ENCODE measurements at places on chromosomes 5 and 9.

DNA sequence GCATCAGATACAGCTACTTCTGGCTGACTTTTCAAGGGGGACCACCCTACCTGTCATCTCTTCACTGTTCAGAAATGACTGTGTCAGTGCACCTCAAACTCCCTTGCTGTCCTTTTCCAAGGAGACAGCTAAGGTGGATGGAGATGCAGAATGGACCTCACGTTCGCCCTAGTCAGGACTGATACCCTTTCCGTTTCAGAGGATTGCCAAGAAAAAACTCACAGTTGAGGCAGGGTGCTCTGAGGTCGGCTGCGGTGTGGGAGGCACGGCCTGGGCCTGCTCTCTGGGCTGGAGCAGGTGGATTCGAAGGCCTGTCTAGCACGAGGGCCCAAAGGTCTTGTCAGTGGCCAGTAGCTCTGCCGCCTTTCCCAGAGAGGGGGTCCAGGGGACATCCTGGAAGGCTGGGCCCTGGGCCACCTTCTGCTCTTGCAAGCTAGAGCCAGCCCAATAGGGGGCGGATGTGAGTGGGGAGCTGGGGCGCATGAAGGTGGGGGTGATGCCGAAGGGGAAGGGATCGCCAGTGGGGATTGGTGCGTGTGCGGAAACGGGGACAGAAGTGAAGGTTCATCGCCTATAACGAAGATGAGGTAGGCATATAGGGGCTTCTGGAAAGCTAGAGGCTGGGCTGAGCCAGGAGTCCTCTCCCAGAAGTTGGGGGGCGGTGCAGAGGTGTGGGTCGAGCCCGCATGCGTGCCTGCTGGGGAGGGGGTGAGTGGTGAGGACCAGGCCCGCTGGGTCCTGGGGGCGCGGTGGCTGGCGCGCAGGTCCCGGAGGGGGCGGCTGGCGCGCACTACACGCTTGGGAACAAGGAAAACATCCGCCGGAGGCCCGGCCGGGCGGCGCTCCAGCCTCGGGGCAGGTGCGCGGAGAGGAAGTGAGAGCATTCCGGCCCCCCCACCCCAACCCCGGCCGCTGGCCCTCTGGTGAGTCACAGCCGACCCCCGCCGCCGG is 2.5 kb upstream of the MSMP start:
- DNase-seq, result no peak

DNA sequence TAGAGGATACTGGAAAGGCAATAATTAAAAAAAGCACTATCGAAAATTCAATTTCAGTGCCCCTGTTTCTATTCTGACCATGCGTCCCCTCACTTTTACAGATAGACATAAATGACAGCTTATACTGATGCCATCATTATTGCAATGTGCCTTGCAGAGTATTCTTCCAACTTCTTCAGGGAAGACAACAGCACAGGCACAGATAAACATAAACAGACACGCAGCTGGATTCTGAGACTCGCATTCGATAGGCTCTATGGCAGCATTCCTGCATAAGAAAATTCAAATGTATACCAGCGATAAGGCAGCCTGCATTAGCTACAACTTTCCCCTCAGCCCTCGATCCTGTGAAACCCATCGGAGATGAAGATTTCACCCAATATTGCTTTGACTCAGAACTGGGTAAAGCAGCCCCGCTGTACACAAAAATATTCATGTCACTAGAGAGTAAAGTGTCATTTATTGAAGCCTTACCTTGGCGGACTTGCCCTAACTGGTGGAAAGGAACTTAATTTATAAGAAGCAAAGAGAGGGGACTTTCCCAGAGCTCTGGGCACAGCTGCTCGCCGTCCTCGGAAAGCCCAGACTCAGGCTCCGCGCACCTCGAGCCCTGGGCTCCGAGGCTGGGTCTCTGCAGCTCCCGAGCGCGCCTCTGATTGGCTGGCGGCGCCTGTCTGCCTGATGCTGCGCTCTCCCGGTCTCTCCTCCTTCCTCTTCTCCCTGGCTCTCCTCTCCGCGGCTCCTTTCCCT is at the start of gene CDH18:
Gene CDH18, minus strand, starts transcription at position 589 of the 750 bp plus-strand sequence. CDS start 149,214 bp downstream, outside the sequence.
- DNase-seq, result peak; percentile 84

DNA sequence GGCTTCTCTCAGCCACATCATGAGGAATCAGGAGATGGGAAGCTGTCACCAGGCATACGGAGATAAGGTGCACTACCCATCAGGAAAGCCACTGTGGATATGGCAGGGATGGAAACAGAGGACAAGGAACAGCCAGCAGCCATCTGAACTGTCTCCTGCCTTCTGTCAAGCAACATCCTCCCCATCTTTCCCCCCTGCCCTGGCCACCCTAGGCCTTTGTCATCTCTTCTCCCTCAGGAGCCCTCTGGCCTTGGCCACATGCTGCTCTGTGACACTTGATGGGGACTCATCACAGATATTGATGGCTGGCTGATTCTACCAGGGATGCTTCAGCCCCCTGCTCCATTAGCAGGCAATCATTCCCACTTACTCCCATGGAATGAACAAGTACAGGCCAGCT is 21.1 kb upstream of the MEIKIN start:
- DNase-seq, result no peak

GRCh38 chr9:135780086-135780485 is 78.1 kb downstream of the KCNT1 start:
- DNase-seq, result no peak

- no peak for DNase-seq
These were observed 443.5 kb upstream of the CDH6 start for GRCh38 chr5:30749971-30750370.

GRCh38 chr5:107424491-107424890 is 246.2 kb downstream of the EFNA5 start:
- no peak for DNase-seq

DNA sequence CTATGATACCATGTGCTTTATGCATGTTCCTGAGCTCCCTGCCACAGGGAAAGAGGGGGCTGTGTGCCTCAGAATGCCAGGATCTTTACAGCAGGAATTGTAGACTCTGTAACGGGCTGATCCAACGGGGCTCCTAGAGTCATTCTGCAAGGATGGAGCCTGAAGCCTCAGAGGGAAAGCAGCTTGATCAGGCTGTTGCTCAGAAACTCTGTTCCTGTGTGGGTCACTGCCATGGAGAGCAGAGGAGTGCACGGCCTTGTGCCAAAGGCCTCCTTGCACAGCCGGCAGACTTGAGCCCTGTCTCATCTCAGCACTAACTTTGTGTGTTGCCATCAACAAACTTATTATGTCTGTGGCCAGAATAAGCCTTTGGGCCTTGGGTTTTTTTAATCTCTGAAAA is 51.8 kb downstream of the AMBP start:
- no peak for DNase-seq

DNA sequence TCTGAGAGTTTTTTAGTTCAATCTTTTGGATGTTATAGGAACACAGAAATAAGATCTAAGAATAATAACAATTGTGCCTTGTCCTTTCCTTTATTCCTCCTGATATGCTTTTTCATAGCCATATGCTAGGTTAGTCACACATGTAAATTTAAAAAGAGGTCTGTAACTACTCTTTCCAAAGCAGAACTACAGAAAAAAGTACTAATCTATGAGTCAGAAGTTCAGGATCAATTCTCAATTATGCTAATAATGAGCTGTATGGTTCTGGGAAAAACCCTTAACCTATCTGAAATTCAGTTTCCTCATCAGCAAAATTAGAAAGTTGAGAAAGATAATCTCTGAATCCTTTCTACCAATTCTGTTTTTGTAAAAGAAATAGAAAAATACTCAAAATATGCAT is 44.4 kb downstream of the ANKRD31 start:
- DNase-seq, result no peak

GRCh38 chr5:149895416-149896345 is 48.9 kb downstream of the PDE6A start:
- no peak for DNase-seq

DNA sequence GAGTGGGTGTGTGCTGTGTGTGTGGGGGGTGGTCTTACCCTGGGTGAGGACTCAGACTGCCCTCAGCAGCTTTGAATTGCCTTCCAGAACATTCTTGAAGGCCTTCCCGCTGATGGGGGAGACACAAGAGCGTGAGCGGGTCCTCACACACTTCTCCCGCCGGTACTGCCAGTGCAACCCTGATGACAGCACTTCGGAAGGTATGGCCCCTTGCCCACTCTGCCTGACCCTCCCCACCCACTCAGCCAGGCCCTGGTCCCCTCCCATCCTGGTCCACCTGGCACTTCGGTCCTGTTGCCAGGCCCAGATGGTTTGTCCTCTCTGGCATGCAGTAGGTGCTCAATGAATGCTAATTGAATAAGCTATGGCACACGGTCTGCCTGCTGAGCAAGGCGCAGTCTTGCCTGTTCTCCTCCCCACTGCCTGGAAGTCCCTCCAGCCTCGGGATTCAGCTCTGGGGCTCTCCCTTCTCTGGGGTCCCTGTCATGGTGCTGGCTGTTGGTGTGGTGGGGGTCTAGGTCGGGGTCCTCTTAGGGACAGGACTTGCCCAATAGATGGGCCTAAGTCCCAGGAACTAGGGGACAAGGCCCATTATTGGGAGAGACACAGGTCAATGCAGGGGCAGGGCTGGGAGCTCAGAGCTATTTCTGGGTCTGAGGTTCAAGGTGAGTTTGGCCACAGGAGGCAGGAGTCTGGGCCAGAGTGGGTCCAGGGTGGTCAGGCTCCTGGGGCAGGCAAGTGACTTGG is 26.4 kb downstream of the PSD2 start:
- no peak for DNase-seq

DNA sequence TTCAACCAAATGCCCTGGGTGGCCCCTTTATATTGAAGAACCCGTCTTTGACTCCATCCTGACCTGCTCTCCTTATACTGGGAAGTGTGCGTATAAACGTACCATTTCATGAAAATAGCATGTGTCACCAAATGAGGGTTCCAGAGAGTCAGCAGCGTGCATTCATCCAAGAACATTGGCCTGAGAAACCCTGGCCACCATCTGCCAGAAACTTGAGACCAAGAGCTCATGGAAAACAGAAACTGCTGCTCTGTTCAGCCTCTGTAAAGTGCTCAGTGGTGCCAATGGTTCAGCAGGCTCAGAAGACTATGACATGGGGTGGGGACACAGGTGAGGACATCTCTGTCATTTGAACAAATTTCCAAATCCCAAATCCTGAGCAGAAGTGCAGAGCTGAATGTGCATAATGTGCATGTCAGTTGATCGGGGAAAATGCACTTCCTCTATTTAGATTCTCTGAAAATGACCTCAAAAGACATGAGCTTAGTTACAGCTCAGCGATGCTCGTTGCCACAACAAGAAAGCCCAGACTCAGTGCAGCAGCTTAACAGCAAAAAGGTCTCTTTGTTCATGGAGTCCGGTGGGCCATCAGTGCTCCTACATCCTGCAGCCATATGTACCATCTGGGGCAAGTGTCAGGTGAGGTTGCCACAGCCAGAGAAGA is 176.1 kb downstream of the ATPSCKMT start:
- DNase-seq, result no peak

- DNase-seq, result no peak
These were observed 72.9 kb upstream of the ALDH1B1 start for GRCh38 chr9:38319496-38320173.
